ENCODE measurements at places on chromosomes 2 and 18.

- no peak for DNase-seq
Measured at GRCh38 chr2:147469471-147469870, 375.4 kb upstream of the ACVR2A start.

DNA sequence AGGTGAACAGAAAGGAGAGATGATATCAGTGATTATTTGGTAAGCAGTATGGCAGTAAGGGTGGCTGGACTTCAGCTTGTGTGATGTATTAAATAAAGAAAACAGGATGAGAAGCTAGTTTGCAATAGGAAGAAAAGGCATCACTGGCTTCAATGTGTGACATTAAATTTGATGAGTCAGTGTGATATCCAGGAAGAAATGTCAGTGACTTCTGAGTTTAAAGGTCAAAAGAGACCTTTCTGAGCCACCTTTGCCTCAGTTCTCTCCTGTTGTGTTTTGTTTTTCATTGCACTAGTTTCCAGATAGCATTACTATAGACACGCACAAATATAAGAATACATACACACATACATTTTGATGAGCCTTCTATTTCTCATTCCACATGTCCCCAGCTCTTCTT lies 105.6 kb downstream of the PIGN start:
- DNase-seq: no peak

GRCh38 chr2:105611811-105612424 lies 132.8 kb upstream of the NCK2 start:
- no peak for DNase-seq

GRCh38 chr2:128940378-128940777 lies 621.7 kb upstream of the HS6ST1 start:
- DNase-seq: no peak

- DNase-seq: no peak
Measured at GRCh38 chr2:4898706-4899105, 793.5 kb upstream of the SOX11 start.

DNA sequence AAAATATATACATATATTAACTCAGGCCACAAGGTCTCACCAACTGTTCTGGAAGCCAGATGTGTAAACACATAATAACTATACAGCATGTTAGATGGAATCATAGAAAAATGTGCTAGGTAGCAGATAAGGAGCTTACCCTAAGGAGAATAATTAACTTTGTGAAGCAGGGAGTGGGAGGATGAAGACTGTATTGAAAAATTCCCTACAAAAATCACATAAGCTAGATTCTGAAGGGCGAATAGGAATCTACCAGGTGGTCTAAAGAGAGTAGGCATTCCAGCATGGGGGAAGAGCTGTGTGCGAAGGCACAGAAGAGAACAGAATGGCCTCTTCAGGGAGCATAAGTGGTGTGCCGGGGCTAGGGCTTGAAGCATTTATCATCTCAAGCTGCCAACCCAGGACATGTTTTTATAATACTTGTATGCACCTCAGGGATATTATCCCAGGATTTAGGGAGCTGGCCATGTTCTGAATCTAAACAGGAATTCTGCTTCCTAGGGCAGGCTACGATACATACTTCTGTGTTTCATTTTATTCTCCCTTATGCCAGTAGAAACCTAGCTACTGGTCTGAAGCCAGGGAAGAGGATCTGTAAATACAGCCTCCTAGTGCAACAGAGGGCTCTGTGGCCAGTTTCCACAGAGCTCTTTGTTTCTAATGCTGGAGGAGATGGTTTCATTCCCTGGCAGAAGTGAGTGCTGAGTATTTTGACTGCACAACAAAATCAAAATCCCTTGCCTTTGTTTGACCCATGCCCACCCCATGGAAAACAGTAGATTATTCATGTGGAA lies 56.7 kb downstream of the NEMP2 start:
- DNase-seq: no peak

- no peak for DNase-seq
Measured at GRCh38 chr2:65043001-65043400, 13.2 kb upstream of the CEP68 start.

DNA sequence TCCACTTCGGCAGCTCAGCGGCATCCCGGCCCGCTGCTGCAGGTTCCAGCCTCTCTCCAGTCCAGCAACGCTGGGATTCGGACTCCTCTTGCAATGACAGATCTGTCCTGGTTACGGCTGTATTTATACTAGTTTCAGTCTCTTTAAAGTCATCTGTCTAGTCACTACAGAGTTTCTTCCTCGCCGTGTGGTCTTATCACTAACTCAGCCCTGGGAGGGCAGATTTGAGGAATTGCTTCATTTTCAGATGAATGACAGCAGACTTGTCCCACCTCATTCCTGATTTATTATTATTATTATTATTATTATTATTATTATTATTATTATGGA lies 2.2 kb downstream of the KLHL29 start:
- DNase-seq: no peak

DNA sequence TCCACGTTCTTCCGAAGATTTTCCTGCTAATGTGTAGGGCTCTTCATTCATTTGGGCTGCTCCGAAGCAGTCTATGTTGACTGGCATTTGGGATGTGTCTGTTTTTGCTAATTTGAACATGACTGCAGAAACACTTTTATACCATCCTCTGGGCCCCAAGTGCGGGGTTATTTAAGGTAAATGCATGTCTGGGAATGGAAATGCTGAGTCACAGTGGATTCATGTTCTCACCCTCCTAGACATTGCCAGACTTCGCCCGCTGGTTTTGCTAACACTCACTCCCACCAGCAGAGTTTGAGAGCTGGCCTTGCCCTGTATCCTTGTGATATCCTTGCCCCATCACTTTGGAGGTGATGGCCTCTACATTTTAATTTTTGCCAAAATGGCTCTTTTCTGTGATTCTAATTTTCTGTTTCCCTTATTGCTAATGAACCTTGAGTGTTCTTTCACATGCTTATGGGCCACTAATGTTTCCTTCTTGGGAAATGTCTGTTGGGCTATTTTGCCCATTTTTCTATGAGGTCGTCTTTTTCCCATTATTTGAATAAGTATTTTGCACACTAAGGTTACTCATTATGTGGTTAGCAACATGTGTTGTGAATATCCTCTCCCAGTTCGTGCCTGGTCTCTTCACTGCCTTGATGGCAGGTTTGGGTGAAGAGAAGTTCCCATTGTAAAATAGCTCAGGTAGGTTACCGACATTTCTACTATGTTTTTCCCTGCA lies 204.1 kb downstream of the GLI2 start:
- DNase-seq: no peak

- DNase-seq: no peak
Measured at GRCh38 chr2:126655500-126656430, at the start of gene GYPC. TSS of gene GYPC (plus strand) at chr2:126656158. CDS start at chr2:126656264, 106 bp downstream.

GRCh38 chr2:134586326-134586965 lies 132.4 kb downstream of the TMEM163 start:
- DNase-seq: no peak

DNA sequence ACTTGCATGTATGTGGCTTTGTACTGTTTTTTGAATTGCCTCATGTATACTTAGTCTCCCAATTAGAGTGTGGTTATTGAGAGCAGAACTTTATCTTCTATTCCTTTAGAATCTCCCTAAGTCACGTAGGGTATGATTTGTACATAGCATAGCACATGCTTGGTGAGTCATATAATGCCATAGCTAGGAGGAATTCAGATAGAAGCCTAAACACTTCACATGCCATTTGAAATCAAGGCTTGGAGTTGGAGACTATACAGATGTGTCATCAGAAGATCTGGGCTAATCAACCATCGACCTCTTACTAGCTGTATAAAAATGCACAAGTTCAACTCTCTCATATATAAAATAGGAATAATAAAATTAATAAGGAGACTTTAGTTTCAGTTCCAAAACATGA lies 222.6 kb upstream of the ST6GAL2 start:
- no peak for DNase-seq

DNA sequence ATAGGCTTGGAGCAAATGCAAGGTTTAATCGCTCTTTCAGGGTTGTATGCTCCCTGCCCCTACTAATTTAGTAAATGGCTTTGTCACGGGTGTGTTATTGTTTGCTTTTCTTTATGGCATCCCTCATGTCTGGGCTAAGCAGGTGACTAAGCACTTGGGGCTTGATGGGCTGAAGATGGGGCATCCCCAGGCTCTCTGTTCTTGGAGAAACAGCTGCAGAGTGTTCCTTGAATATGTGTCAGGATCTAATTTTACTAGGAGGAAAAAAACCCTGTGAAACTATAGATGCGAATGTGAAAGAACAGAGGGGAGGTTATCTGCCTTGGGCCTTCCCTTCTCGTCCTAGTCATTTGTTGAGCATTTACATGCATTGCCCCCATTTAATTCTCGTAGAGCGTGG lies 94.7 kb upstream of the TAF1B start:
- no peak for DNase-seq

DNA sequence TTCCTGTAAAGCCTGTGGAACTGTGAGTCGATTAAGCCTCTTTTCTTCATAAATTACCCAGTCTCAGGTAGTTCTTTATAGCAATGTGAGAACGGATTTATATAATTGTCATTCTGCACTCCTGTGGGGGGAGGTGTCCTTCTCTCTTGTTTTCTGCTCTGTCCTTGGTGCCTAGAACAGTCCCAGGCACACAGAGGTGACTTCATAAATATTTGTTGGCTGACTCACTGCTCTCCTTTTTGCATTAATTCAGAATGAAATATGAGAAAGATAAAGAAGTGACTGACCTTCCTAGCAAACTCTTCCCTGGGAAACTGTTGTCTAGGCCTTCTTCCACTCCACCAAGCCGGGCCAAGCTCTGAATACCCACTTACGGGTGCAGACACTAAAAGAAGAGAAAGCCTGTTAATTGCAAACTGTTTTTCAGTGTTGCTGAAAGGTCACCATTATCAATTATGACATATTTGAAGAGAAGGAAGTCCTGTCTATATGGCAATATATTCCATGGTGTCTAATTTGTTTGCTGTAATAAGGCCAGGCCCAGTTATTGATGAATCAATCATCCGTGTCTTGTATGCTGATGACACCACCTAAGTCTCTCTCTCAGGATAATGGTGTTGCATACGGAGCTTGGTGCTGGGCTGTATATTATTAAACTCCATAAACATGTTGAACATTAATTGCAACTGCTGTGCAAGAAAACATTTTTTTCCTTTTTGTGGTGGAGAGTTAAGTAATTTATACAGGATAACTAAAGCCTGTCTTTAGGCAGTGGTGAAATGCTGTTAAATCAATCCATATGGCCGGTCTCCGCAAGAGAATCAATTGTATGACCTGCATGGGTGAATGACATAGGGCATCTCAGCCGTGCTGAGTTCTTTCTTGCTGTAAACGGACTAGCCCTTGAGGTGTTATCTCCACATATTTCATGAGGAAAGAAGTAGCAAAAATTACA lies 567.5 kb downstream of the SLC4A3 start:
- DNase-seq: no peak

DNA sequence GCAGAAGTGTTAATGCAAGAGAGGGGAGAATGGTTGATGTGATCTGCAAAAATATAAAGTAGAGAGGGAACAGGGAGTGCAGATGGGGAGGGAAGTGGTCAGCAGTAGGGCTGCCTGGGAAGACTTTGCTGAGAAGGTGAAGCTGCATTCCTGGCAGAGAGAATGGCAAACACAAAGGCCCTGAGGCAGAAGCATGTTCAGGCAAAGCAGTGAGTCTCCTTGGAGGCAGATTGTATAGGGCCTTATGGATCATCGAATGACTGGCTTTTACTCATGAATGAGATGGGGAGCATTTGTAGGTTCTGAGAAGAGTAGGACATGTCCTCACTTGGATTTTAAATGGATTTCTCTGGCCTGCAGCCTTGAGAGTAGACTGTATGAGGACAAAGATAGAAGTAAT lies 9.5 kb downstream of the ITGA6 start:
- no peak for DNase-seq

GRCh38 chr2:68124321-68124720 lies 33.4 kb upstream of the PNO1 start:
- DNase-seq: no peak

GRCh38 chr2:221203856-221204255 lies 368.2 kb downstream of the EPHA4 start:
- DNase-seq: no peak

DNA sequence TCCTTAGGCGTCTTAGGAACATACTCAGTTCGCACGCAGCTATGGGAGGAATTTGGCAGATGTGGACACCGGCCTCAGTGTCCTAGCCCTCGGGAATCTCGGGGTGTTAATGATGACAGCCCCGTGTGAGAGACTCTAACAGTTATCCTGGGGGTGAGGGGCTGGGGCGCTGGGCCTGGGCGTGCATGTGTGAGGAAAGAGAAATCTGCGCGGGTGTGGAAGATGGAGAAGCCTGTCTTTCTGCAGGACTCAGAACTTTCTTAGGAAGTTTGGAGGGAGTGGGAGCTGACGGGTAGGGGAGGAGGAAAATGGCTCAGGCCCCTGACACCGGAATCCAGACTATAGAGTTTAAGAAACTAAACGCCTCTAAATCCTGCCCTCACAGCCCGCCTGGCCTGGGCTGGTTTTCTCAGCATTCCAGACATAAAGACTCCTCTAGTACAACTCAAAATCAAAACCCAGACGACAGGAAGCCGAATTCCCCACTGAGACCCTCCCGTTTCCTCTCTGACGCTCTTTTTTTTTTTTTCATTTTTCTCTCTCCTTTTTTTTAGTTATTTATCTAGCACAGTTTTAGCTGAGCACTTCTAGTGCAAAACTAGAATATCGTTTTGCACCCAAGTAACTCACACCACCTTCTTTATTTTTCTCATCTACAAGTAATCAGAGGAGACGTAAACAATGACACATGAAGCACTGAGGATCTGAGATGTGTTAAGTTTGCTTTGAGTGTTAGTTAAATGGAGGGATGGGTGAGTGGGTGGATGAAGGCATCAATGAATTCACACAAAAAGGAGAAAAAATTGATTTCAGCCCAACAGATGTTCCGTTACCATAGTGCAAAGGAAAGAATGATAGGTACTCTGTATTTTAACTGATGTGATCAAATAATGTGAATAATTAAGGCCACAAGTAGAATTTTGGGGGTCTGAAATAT lies 1.2 kb upstream of the HAAO start:
- DNase-seq: no peak

DNA sequence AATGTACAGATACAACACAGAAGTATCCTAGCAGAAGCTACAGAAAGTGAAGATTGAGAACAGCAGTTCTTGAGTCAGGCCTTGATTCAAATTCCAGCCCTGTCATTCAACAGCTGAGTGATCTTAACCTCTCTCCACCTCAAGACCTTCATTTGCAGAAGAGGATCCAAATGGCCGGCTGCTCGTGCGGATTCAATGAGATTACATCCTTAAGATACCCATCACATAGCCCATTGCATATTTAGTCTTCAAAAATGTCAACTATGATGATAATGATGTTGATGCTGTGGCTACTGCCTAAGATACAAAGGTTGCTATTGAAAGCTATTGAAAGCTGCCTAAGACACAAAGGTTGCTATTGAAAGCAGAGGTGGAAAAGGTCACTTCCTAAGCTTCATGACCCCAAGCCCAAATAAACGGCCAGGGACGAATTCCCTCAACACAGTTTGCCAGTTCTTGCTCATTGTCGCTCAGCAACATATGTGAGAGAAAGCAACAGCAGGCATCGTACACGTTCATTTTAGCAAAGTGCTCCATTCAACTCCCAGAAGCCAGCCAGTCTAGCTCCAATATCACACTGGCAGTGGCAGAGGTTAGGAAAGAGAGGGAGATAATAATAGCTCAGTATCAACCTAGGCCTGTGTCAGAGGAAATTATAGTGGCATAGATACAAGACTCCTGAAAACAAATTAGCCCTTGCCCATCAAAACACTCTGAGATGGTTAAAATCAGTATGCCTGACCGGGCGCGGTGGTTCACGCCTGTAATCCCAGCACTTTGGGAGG lies 36.1 kb downstream of the MRPL35 start:
- no peak for DNase-seq
